Aorta (tissue), 5 donors: ENCODE measurements at places on chromosomes 5 and 9. TPM values are rescaled to one million over a fixed set of nuclear protein-coding genes. Genes with fewer than 3 reads are reported as not detected.
A peak's percentile ranks its signal among the peaks of the same experiment; 100 is the strongest.

- H3K27ac ChIP-seq = peak within 1 kb of the TSS; percentile 0
- peaks cover 5% of the 10 kb centered on the region for H3K4me1 ChIP-seq
- H3K4me3 ChIP-seq = peak within 1 kb of the TSS; percentile 75
- no peaks in the 10 kb centered on the region for H3K27me3 ChIP-seq
- peak; percentile 98 for DNase-seq
Observed at GRCh38 chr5:176361437-176362232, at the start of gene KIAA1191. Gene KIAA1191 (minus strand): TSS chr5:176361764. CDS start chr5:176359508, 2,256 bp downstream.

GRCh38 chr5:144198386-144198785 lies 27.7 kb downstream of the KCTD16 start:
- H3K4me1 ChIP-seq = no peaks in the 10 kb centered on the region
- H3K27ac ChIP-seq = no peak overlapping the region
- no peak for DNase-seq
- H3K36me3 ChIP-seq = no peaks in the 10 kb centered on the region
- no peaks in the 10 kb centered on the region for H3K27me3 ChIP-seq
- no peak overlapping the region for H3K4me3 ChIP-seq

DNA sequence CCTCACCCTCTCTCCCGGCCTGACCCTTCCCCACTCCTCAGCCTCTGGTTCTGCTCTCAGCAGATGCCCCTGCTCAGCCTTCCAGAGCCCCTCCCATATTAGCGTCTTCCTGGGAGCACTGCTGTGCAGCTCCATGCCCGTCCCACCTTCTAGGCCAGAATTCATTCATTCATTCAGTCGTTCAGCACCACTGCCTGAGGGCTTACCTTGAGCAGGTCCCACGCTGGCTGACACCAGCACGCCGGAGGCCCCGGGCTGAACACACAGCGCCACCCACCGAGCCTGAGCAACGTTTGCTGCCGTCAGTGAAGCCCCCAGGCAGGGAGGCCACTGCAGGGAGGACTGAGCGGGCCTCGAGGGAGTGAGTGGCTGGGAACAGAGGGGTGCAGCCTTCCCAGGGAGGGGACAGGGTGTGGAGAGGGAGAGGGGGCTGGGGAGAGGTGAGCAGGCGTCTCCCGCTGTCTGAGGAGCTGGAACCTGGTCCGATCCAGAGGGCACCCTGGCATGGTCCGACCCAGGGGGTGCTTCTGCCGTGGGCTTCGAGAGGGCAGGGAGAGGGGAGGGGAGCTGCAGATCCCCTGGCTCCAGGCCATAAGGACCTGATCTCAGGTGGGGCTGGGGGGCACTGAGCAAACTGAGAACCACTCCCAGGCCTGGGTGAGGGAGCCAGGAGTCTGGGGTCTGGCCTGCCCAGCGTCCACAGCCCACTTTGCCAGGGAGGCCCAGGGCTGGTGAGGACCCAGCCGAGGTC lies 98.8 kb upstream of the RAPGEF1 start:
- H3K36me3 ChIP-seq = no peaks in the 10 kb centered on the region
- H3K27ac ChIP-seq = no peak overlapping the region
- H3K4me3 ChIP-seq = no peak overlapping the region

GRCh38 chr9:95211028-95211427 lies 106.5 kb downstream of the FANCC start:
- no peaks in the 10 kb centered on the region for H3K4me1 ChIP-seq
- H3K4me3 ChIP-seq = no peak overlapping the region
- no peaks in the 10 kb centered on the region for H3K27me3 ChIP-seq
- no peak for DNase-seq
- no peak overlapping the region for H3K27ac ChIP-seq

DNA sequence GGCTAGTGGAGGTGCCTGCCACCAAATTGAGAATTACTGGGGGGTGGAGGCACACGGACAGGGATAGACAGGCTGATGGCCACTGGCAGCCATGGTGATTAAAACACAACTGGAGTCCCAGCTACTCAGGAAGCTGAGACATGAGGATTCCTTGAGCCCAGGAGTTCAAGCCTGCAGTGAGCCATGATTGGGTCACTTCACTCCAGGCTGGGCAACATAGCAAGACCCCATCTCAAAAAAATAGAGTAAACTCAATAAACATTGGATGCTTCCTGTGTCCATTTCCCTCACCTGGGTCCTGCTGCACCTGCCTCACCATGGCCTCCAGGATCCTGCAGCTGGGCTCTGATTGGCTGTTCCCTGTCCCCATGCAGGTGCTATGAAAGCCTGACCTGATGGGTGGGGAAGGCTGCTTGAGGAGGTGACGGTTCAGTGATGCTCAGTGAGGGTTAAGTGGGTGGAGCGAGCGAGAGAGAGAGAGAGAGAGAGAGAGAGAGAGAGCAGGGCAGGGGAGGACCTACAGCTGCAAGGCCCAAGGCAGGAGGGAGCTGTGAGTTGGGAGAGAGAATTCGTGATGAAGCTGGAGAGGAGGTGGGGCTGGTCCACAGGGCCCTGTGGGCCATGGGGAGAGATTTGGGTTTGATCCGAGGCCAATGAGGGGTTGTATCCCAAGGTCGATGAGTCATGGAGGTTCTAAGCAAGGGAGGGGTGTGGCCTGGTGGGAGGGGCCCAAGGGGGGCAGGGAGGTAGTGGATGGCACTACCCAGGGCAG lies 36.7 kb upstream of the FUBP3 start:
- H3K27me3 ChIP-seq = no peaks in the 10 kb centered on the region
- no peak for DNase-seq
- no peak overlapping the region for H3K27ac ChIP-seq
- H3K36me3 ChIP-seq = no peaks in the 10 kb centered on the region
- H3K4me3 ChIP-seq = no peak overlapping the region

DNA sequence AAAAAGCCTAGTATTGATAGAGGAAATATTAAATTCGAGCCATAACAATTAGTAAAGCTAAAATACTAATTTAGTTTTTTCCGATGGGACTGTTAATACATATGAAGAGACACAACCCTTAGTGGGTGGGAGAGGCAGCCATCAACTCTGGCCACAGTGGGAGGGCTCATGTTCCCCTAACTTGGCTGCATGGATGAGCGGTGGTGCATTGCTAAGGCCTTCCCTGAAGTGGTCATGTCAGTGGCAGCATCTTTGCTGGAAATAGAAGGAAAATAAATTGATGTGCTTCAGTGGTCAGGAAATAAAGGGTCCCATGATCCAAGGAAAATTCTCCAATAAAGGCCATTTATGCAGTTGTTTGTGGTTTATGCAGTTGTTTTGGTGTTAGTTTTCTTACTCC lies 33.9 kb upstream of the F2RL2 start:
- no peak overlapping the region for H3K27ac ChIP-seq
- H3K4me3 ChIP-seq = no peak overlapping the region
- no peaks in the 10 kb centered on the region for H3K36me3 ChIP-seq
- no peaks in the 10 kb centered on the region for H3K27me3 ChIP-seq
- no peaks in the 10 kb centered on the region for H3K4me1 ChIP-seq

GRCh38 chr5:138344887-138345622 lies 7.0 kb downstream of the FAM53C start:
- H3K27ac ChIP-seq = no peak overlapping the region
- no peaks in the 10 kb centered on the region for H3K4me1 ChIP-seq
- no peak overlapping the region for H3K4me3 ChIP-seq
- no peaks in the 10 kb centered on the region for H3K27me3 ChIP-seq
- DNase-seq = no peak

GRCh38 chr9:36035006-36035405 lies 1.7 kb upstream of the RECK start:
- no peak overlapping the region for H3K4me3 ChIP-seq
- no peaks in the 10 kb centered on the region for H3K27me3 ChIP-seq
- no peak overlapping the region for H3K27ac ChIP-seq
- H3K36me3 ChIP-seq = no peaks in the 10 kb centered on the region

DNA sequence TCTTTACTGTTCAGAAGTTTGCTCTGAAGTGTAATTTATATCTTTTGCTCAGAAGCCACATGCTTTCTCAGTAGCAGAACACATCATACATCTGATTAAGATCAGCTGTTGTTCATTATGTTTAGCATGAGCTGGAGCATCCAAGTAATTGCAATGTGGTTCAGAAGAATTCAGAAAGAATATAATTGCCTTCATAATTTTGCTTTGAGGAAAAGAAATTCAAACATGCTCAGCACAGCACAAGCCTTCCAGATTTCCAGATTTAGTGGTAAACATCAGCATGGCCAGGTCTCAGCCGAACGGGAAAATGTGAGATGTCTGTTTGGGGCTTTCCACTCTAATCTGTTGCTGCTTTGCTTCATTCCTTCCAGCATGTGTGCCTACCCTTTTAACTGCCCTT lies 65.9 kb downstream of the ITGA1 start:
- H3K36me3 ChIP-seq = no peaks in the 10 kb centered on the region
- no peak for DNase-seq
- no peak overlapping the region for H3K27ac ChIP-seq
- no peak overlapping the region for H3K4me3 ChIP-seq

DNA sequence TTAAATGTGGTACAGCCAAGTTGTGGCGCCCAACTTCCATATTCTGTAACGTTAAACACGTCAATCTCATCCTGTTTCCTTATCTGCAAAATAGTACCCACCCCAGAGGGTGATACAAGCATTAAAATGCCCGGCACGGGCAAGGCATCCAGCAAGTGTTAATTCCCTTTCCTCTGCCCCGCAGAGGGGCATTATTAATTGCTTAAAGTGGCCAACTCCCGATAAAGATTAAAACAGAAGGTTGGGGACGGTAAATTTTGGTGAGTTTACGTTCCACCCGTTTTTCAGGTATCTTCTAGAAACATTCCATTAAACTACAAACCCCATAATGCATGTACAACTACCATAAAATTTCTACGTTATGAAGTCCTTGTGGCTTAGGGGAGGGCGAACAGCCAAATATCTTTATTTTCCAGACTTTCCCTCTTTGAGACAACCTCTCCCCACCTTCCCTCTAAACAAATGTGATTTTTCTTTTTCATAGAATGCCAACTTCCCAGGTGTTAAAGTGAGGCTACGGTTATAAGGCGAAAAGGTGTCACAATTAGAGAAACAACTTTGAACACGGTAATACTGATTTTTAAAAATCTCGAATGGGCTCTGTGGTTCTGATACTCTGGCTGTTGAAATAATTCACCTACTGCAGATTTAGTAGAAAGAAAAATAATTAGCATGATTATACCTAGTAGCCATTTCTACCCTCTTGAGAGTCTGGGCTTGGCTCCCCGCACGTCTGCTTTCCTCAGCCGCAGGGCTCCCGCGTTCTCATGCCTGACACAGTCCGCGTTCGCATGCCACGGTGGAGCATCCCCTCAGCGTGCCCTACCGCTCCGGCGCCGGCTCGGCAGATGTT lies 1.2 kb upstream of the GPBP1 start:
- peak overlapping the region; percentile 7 for H3K27ac ChIP-seq
- no peak for DNase-seq
- H3K4me1 ChIP-seq = no peaks in the 10 kb centered on the region
- no peaks in the 10 kb centered on the region for H3K36me3 ChIP-seq
- H3K27me3 ChIP-seq = no peaks in the 10 kb centered on the region

- no peak overlapping the region for H3K27ac ChIP-seq
- H3K36me3 ChIP-seq = no peaks in the 10 kb centered on the region
- H3K27me3 ChIP-seq = no peaks in the 10 kb centered on the region
- no peak for DNase-seq
Observed at GRCh38 chr5:180519098-180519497, 24.9 kb downstream of the CNOT6 start.

GRCh38 chr9:136665111-136665703 lies 2.5 kb downstream of the EGFL7 start:
- no peaks in the 10 kb centered on the region for H3K4me1 ChIP-seq
- no peaks in the 10 kb centered on the region for H3K27me3 ChIP-seq
- no peaks in the 10 kb centered on the region for H3K36me3 ChIP-seq
- no peak overlapping the region for H3K27ac ChIP-seq

GRCh38 chr5:35031276-35031675 lies 16.5 kb downstream of the AGXT2 start:
- no peaks in the 10 kb centered on the region for H3K27me3 ChIP-seq
- H3K4me1 ChIP-seq = no peaks in the 10 kb centered on the region
- no peaks in the 10 kb centered on the region for H3K36me3 ChIP-seq
- no peak overlapping the region for H3K27ac ChIP-seq
- DNase-seq = no peak
- H3K4me3 ChIP-seq = no peak overlapping the region

DNA sequence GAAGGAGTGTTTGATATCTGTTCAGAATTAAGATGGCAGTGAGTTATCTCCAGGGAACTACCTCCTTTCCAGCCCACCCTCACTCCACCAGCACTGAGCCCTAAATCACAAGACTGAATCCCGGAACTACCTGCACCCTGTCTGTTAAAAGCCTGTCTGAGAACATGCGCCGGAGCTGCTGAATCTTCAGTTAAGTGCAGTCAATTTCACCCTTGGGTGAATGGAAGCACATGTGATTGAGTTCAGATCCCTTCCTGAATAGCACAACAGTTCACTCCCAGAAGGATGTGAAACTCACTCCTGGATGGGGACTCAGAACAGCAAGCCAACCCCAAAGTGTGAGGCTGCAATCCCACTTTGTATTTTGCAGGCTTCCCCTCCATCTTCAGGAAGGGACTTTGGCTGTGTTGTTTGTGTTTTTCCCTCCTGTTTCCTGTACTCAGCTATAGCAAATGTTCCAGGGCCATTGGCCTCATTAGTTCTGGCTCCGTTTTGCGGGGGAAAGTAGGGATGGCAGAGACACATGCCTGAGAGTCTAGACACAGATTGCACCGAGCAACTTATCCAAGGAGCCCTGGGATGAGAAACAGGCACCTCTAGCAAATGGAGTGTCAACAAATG lies 43.4 kb downstream of the DPYSL3 start:
- no peak for DNase-seq
- H3K36me3 ChIP-seq = no peaks in the 10 kb centered on the region
- peaks cover 4% of the 10 kb centered on the region for H3K4me1 ChIP-seq
- H3K27ac ChIP-seq = no peak overlapping the region
- no peak overlapping the region for H3K4me3 ChIP-seq
- H3K27me3 ChIP-seq = no peaks in the 10 kb centered on the region

DNA sequence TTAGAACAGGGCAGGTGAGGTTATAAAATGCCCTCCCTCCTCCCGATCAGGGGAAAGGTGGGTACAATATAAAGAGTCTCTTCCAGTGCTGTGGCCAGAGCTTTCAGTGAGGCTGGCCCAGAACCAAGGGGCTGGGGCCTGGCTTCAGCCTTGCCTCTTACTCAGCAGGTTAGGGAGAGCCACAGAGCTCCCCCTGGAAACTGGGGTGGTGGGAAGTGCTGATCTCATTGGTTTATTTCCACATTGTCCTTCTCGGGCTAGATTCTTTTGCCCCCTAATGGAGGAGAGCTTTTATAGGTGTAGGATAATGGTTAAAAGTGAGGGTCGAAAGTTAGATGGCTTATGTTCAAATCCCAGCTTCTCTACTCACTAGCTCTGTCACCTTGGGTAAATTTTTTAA lies 186.7 kb upstream of the TBC1D2 start:
- H3K27ac ChIP-seq = no peak overlapping the region
- H3K27me3 ChIP-seq = no peaks in the 10 kb centered on the region
- no peaks in the 10 kb centered on the region for H3K4me1 ChIP-seq
- no peaks in the 10 kb centered on the region for H3K36me3 ChIP-seq
- DNase-seq = no peak

GRCh38 chr9:134317790-134318414 lies 8.4 kb upstream of the RXRA start:
- H3K4me3 ChIP-seq = no peak overlapping the region
- no peaks in the 10 kb centered on the region for H3K36me3 ChIP-seq
- H3K27ac ChIP-seq = no peak overlapping the region
- peak; percentile 47 for DNase-seq

IL4 gene
- not detected for total RNA-seq

FST gene
- total RNA-seq = 16.8 TPM

MTREX gene
- 88.4 TPM for total RNA-seq

PAPPA gene
- total RNA-seq = 13.2 TPM

DAPK1 gene
- 41.7 TPM for total RNA-seq

TERT gene
- total RNA-seq = not detected

ZNF879 gene
- 5.7 TPM for total RNA-seq

LECT2 gene
- total RNA-seq = not detected

OR13C4 gene
- not detected for total RNA-seq

NR2F1-AS1 gene
- total RNA-seq = 7.6 TPM

PROB1 gene
- 2.0 TPM for total RNA-seq

PIK3R1 gene
- 132 TPM for total RNA-seq

GRPEL2 gene
- 12.9 TPM for total RNA-seq

PCDHGB5 gene
- total RNA-seq = 11.7 TPM

PITX1 gene
- total RNA-seq = 0.39 TPM
